ENCODE measurements at places on chromosomes 2 and 18.

DNA sequence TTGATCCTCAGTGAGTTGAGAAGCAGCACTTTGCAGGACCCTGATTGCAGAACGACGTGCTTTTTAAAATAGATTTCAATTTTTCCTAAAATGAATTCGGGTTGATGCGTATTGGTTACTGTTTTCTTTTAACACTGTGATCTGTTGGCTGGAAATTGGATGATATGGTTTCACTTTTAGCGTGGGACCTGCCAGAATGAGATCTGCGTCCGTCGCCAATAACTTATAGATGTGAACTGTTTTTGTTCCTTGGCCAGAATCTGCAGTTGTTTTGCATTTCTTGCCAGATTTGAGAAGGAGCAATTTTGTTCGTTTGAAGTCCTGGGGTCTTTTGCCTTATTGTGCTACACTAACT is 703 bp downstream of the UGGT1 start:
- DNase-seq: no peak

DNA sequence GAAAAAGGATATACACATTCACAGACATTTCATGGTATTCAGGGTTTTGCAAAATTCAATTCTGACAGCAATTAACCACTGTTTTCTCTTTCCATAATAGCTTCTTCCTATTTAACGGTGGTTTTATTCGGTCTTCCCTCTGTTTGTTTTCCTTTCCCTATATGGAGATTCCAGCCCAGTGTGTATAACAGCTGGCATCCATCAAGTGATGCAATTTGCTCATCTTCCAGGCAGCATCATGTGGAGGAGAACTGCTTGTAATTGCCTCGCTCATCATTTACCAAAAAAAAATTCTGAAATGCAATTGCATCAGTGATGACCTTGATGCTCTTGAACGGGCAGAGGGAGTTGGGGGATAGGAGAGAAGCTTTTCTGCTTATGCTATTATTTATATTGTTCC is 165.9 kb upstream of the PGAP1 start:
- DNase-seq: no peak

DNA sequence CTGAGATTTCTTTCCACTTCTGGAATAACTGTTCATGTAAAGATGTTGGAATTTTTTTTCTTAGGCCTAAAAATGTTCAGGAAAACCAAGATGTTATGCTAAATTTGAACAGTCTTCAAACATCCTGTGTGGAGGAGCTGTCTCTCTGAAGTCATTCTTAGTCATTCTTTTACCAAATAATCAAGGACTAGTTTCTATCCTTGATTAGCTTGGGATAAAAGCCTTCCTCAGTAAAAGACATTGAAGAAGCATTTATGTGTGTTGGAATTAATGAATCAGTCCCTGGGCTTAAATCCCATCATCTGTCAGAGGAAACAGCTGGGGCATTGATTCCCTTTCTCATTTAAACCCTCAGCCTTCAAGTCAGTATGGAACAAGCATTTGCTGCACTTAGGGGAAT is 300.1 kb upstream of the NXPH2 start:
- DNase-seq: no peak

DNA sequence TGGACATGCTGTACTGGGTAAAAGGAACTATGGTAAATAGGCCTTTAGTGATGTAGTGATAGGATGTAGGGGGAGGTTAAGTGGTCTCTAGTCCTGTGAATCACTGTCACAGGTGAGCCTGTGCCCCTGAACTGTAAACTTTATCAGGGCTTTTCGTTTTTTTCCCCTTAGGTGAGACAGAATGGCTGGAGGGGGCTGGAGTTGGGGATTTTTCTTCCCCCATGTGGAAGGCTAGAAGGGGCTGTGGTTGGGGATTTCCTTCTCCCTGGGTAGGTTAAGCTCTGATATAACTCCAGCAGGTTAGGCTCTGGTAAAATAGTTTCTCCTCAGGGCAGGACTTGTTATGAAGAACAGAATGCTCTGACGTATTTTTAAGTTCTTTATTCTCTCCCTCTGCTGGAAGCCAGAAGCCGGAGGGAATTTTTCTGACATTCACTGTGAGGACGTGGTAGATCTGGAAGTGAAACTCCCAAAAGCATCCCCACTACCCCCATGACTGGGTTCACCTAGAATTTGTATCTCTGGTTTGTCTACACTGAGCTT is 28.5 kb downstream of the PIKFYVE start:
- no peak for DNase-seq

GRCh38 chr18:44679914-44680272 is 795 bp upstream of the SETBP1 start:
- peak; percentile 45 for DNase-seq

- no peak for DNase-seq
Measured at GRCh38 chr2:153222231-153223165, 256.1 kb downstream of the RPRM start.

DNA sequence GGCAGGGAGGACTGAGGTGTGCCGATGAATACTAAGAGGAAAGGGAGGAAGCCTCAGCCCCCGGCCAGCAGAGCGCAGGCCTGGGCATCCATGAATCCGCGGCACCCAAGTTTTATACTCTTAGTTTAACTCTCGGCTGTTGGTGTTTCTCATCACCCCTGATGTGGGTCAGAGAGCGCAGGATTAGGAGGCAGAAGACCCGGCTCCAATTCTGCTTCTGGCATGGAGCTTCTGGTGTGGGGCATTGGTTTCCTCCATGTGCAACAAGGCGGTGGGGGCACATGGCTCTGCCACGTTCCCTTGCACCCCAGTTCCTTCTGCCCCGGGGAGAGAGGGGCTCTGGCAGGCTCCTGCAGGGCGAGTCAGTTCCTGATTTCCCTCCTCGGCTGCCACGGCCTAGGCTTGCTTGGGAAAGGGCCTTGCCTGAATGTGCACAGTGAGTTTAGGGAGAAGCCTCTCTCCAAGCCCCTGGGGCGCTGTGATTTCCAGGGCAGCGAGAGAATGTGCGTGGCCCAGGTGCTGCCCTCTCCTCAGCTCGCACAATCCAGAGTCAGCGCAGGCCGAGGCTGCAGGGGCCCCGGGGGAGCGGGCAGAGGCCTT is 36.2 kb upstream of the DNMT3A start:
- no peak for DNase-seq

DNA sequence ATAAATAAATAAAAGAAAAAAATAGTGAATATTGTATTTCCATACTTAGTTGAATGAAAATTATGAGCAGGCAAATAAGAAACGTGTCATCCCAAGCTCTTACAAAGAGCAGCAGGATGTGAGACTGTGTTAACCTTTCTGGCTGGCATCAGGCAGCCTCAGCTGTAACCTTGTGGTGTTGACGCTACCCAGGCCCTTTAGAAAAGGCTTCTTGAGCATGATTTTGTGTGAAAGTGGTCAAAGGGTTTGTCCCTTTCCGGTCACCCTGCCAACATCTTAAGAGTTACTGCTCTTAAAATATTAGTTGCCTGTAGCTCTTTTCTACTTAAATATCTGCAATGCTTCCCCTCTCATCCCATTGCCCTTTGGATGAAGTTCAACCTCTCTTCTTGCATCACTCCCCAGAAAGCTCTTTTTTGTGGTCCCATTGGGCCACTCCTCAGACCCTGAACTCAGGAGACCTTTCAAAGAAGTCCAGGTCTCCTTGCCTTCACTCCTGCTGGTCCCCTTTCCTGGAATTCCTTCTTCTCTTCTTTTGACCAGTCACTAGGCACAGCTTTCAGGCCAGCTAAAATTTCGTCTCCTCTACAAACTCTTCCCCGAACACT is 35.0 kb downstream of the RHOB start:
- DNase-seq: no peak

DNA sequence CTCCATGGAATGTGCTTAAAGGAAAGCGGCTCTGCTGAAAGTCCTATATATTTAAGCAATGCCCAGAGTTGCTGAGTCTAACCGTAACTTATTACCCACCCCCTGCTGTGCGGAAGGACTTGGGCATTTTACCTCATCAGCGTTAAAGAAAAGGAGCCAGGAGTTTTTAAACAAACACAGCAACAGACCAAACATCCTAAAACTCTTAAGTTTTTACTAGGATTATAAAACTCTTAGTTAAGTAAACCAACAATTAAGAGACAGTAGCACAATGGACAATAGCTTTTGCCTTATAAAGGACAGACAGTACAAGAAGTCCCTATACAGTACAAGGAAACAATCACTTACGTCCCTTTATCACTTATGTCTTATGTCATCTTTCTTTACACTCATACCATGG is 90.2 kb downstream of the ZNF521 start:
- DNase-seq: no peak

DNA sequence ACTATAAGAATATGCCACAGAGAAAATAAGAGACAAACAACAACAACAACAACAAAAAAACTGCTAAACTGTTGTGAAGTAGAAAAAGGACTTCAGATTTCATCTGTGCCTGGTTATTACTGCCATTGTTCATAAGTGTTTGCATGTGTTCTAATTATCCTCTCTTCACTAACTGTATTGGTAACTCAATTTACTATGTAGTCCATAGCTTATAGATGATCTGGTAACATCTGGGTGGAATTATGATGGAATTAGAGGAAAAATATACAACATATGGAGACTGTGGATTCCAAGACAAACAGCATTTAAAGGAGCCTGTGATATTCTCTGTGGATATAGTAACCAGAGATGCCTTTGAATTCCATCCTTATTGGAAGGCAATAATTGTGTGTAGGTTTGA is 1891.5 kb upstream of the PIK3C3 start:
- no peak for DNase-seq

- DNase-seq: no peak
Measured at GRCh38 chr2:1253629-1254028, 159.6 kb upstream of the TPO start.

- DNase-seq: no peak
Measured at GRCh38 chr2:222239945-222240675, 58.7 kb downstream of the PAX3 start.

GRCh38 chr18:67517444-67517765 is 885 bp upstream of the DSEL start:
- DNase-seq: no peak

GRCh38 chr2:176613323-176613987 is 344.2 kb downstream of the MTX2 start:
- no peak for DNase-seq

DNA sequence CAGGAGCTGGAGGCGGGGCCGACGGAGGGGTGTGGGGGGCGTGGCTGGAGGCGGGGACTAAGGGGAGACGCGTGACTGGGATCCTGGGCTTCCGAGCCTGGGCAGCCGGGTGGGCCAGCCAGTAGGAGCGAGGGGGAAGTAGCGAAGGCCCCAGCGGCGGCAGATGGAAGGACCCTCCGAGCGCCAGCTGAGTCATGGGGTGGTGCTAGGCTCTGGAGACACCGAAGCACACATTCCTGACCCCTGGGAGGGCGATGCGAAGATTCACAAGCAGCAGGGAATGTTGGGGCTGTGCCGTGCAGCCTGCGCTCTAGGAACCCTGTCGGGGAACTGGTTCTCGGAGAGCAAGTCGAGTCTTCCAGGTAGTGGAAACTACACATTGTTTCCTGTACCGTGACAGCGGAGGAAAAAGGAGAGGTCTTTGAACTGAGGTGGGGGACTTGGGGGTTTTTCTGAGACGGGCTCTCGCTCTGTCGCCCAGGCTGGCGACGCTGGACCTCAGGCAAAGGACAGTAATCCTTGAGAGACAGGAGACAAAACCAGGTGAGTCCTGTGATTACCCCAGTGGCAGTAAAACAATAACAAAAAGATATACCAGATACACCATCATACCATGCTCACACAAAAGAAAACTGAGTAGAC is 650 bp upstream of the AFG3L2 start:
- no peak for DNase-seq

- no peak for DNase-seq
Measured at GRCh38 chr2:15708865-15709820, 117.5 kb downstream of the DDX1 start.

DNA sequence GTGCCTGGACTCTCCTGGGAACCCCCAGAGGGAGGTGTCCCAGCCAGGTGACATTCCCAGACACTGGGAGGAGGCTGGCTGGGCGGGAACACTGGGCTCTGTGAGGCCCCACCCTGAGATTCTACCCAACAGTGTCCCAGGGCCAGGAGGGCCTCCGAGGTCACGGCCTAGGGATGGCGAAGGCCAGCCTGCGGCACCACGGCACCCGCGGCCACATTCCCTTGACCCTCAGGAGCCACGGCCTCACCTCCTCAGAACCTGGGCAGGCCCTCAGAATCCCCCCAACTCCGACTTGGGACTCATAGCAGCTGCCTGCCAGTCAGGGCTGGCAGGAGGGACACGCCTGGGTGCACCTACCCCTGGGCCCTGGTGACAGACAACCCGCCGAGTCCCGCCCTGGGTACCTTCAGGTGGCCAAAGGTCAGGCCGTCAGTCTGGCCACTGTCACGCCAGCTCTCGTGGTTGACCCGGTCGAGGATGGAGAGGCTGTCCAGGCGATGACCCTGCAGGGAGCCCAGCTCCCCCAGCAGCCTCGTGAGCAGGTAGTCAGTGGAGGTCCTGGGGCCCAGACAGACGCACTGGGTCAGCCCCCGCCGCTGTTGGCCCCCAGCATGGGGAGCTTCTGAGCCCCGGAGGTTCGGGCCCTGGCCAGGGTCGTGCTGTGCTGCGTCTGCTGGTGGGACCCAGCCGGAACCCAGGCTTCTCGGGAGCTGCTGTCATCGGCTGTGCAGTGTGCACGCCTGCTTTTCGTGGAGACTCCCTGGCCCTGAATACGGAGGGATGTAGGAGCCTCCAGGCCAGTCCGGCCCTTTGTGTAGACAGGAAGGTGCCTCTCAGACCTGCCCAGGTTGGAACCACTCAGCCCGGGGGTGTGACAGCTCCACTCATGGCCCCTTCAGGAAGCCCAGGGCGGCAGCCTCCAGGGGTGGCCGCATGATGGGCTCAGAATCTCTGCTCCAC is 6.1 kb downstream of the MAB21L4 start:
- no peak for DNase-seq

DNA sequence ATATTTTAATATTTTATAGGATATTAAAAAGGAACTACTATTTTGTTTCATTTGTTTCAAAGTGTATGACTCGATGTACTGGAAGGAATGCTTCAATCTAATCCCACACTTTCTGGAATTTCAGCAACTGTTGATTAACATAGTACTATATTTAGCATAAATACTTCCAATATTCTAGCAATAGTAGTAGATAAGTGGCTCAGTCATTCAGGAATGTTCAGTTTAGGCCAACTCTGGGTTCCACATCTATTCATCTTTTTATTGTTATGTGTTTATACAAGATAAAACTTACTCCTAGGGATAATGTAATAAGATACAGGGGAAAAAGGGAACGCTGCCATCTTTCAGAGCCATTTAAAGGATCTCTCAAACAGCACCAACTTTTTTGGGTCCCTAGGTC is 22.3 kb upstream of the ORC2 start:
- DNase-seq: no peak

Measured in NCI-H1436 (cell line).